ENCODE measurements at places on chromosomes 3 and 15.

GRCh38 chr3:72533591-72534473 is 314.4 kb downstream of the SHQ1 start:
- DNase-seq = no peak

DNA sequence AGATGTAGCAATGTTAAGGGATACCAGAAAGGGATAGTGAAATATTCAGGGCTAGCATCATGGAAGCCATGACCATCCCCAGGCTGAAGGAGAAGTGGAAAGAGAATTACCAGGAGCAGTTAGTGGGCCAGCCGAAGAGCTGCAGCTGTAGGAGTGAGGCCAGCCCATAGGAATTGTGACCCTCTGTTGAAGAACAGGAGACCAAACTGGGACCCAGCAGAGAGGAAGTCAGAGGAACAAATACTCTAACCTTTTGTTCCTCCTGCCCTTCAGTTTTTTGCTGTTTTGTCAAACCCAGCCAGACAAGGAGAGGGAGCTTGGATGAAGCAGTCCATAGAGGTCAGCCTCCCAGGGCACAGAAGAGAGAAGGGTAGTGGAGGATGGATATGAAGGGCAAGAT is 115.4 kb downstream of the CLSTN2 start:
- DNase-seq = no peak

GRCh38 chr3:158258619-158259018 is 148.7 kb downstream of the RSRC1 start:
- DNase-seq = no peak

- no peak for DNase-seq
These were observed 104.7 kb upstream of the CMC1 start for GRCh38 chr3:28136607-28137216.

DNA sequence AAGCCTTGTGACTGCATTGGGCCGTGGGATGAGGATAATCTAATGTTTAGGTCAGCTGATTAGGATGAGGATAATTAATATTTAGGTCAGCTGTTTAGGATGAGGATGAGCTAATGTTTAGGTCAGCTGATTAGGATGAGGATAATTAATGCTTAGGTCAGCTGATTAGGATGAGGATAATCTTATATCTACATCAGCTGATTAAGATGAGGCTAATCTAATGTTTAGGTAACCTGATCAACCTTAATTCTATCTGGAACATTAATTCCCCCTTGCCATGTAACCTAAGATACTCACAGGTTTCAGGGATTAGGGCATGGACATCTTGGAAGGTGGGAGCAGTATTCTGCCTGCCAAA is 362.8 kb downstream of the ULK4 start:
- no peak for DNase-seq

GRCh38 chr15:38894243-38894948 is 329.8 kb upstream of the RASGRP1 start:
- DNase-seq = no peak

- DNase-seq = peak; percentile 73
These were observed 2.1 kb downstream of the ATP11B start for GRCh38 chr3:182795389-182795782.

DNA sequence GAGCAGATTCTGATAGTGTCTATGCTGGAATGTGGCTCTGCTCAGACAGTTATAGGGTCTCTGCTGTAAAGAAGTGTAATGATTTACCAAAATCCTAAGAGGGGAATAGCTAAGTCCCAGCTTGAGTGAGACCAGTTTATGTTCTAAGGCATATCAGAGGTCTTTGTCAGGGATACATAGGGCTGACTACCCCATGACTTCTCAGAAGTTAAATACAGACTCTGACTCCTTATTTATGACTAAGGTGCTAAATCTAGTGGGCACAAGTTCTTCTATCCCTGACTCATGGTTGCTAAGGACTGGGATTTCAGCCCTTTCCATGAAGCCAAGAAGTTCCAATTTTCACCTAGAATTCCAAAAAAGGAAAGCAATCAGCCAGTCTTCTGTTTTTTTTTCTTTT is 192.6 kb upstream of the POU1F1 start:
- no peak for DNase-seq

DNA sequence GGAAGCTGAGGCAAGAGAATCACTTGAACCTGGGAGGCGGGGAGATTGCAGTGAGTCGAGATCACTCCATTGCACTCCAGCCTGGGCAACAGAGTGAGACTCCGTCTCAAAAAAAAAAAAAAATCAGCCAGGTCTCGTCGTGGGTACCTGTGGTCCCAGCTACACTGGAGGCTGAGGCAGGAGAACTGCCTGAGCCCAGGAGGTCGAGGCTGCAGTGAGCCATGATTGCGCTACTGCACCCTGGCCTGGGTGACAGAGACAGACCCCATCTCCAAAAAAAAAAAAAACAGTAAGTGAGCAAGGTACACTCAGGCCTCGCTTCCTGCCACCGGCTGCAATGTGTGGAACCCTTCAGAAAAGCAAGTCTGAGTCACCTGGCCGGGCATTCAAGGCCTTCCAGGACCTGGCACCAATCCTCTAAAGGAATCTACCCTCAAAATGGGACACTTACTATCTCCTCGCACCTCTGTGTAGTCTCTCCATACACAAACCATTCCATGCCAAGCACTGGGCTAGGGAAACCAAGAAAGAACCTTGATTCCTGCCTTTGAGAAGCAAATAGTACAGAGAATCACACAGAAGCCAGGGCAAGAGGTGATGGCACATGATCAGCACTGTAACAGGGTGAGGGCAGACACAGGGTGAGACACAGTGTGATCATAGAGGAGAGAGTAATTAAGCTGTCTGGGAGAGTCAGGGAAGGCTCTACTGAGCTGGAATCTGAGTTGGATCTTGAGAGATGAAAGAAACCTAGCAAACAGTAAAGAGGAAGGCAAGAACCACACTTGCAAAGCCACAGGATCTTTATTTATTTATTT is 9.7 kb downstream of the SCAMP2 start:
- DNase-seq = no peak

DNA sequence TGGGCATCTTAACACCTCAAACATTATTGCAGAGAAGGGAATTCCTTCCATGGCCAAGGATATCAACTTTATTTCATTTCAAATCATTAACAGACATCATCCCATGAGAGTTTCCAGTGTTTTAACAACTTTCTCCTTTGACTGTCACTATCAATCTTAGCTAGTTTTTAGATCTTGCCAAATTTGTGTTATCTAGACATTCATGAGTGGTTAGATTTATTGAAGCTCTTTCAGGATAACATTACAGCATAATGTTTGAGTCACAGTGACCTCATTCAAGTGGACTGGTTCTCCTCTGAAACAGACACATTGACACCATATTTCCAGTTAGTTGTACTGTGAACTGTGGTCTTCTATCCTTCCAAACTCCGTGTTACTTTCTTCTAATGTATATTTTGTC is 8.6 kb upstream of the TNFAIP8L3 start:
- DNase-seq = no peak

DNA sequence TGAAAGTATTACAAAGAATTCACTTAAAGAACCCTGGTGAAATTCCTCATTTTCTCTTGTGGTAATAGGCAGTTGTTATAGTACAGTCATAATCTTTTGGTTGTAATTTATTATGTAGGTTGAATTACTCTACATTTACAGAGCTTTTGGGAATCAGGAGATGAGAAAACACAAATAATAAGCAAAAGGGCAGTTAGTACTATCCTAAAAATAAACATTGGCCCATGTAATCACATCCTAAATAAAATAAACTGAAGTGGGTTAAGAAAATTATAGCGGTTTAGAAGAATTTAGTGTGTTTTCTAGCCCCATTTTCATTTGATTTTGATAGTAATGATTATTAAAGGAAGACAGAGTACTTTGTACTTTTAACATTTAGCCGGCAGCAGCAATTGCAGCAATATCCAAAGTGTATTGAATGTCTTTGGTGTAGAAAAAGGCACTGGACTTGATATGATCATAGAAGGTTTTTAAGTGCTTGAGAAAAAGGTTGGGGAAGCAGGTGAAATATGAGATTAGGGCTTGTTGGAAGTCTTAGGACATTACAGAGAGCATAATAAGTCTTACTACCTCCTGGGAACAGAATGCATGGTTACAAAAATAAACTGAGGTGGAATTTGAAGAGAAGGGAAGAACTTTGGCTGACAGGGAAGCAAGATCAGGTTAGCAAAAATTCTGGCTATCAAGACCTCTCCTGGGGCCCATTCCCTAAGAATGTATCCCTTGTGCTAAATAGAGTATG is 79.9 kb downstream of the MBNL1 start:
- DNase-seq = no peak

- no peak for DNase-seq
These were observed 46.0 kb upstream of the PLXNA1 start for GRCh38 chr3:126936853-126937425.

DNA sequence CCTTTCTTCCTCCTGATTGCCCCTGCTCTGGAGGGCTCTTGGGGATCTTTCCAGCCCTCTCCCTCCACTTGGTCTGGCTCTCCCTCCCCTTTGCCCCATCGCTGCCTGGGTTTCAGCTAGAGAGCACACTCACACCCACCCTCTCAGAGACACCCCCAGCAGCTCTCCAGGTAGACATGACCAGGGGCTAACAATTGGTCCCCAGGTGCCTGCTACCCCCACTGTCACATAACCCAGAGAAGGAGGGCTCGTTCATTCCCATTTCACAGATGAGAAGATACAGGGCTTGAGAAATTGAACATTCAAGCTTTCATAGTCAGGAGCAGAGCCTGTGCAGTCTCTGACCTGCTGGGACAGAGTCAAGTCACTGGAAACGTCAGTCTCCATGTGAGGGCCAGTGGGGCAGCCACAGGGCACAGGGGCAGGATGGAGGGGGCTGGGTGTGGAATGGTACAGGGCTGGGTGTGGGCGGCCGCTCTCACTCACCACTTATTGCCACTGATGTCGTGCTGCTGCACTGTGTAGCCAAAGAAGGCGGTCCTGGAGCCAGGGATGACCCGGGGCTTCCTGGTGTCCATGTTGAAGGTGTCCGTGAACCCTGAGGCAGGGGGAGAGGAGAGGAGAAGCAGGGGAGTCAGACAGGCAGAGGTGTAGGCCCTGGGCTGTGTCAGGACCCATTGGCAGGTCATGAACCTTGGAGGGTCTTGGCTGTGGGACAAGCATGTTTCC is 29.4 kb downstream of the ITGA11 start:
- no peak for DNase-seq

DNA sequence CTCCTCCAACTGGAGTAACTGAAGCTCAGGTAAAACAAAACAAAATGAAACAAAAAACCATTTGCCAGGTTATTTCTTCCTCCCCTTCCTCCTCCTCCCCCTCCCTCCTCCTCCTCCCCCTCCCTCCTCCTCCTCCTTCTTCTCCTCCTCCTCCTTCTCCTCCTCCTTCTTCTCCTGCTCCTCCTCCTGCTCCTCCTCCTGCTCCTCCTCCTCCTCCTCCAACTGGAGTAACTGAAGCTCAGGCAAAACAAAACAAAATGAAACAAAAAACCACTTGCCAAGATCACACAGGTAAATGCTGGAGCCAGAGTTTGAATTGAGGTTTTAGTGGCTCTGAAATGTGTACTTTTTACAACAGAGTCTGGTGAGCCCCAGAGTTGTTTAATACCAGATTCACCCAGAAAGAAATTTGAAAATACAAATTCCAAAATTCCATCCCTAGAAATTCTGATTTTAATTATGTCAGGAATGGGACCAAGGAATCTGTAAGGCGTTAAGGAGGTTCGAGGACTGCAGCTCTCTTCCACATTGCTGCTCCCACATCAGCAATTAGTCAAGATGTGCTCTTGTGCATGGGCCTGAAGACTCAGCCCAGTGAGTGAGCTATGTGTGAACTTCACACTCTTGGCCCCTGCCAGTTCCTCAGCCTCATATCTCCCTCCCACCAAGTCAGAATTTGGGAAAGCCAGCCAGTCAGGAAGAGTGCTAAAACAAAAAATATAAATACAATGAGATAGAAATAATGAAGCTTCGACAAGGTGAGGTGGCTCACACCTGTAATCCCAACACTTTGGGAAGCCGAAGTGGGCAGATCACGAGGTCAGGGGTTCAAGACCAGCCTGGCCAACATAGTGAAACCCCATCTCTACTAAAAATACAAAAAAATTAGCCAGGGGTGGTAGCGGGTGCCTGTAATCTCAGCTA is 31.6 kb upstream of the ZNF770 start:
- DNase-seq = no peak

GRCh38 chr3:180804916-180805315 is 107.6 kb upstream of the FXR1 start:
- DNase-seq = no peak

DNA sequence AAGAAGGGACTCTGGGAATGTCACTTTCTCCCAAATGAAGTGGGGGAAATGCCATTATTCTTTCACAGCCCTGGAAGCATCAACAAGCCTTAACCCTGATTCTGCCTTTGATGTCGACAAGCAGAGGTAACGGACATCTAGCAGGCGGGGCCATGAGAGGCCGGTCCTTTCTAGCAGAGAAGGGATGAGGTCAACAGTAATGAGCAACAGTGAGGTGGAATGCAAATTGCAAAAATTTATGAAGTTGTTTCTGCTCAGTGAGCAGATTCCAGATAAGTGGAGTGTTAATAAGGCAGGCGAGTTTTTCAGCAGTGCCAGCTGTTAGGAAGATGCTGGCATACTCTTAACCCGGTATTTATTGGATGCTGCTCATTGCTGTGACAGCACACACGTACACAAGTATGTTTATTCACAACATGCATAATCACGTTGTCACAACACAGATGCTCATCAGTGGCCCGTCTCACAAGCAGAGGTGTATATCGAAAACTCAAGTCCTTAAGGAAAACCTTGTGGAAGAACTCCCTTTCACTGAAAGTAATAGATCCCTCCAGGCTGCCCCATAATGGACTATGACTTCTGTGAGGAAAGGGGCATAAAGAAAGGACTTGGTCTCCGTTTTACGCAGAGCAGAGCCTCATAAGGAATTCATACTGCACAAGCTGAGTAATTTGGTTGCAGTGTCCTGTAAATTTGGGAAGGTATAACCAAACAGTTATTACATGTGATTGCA is 329.0 kb downstream of the IGSF11 start:
- DNase-seq = no peak

- DNase-seq = no peak
These were observed 96.3 kb downstream of the NUP210 start for GRCh38 chr3:13323822-13324221.

- no peak for DNase-seq
These were observed 311.6 kb upstream of the CNTN4 start for GRCh38 chr3:1787094-1787493.

GRCh38 chr3:114566162-114566755 is 272.4 kb downstream of the TIGIT start:
- no peak for DNase-seq

GRCh38 chr3:78130741-78131290 is 1090.9 kb downstream of the ROBO2 start:
- no peak for DNase-seq

All from CD8-positive, alpha-beta memory T cell (primary cell).